Activated CD4-positive, alpha-beta T cell treated with anti-CD3 and anti-CD28 coated beads, Interleukin-2, amount 50 U/mL, for 24 hours (primary cell): ENCODE measurements at places on chromosomes 7 and 10.

DNA sequence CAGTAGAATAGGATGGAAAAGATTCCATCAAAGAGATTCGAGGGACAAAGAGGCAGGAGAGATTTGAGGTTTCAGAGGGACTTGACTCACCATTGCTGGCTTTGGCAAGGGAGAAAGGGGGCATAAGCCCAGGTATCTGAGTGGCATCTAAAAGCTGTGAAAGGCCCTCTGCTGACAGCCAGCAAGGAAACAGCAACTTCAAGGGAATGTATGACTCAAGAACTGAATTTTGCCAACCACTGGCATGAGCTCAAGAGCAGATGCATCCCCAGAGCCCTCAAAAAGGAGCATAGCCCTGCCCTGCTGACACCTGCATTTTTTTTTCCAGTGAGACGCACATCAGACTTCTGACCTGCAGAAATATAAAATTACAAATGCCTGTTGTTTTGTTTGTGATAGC is 19.6 kb upstream of the ADAM12 start:
- no peak for DNase-seq

DNA sequence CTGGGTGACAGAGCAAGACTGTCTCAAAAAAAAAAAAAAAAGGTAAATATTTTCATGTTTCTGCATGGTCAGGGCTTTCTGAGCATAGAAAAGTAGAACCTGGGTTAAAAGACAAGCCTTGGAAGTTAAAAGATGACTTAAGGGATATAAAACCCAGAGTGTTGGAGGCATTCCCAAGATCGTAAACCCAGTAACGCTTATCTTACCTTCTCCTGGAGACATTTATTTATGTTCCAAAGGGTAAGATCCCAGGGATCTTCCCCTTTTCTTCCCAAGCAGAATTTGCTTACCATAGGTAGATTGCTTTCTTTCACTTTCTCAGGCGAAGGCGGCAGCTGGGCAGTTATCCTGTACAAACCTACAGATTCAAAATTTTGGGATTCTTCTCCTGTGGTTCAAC is 22.2 kb downstream of the SUGCT start:
- no peak for DNase-seq

DNA sequence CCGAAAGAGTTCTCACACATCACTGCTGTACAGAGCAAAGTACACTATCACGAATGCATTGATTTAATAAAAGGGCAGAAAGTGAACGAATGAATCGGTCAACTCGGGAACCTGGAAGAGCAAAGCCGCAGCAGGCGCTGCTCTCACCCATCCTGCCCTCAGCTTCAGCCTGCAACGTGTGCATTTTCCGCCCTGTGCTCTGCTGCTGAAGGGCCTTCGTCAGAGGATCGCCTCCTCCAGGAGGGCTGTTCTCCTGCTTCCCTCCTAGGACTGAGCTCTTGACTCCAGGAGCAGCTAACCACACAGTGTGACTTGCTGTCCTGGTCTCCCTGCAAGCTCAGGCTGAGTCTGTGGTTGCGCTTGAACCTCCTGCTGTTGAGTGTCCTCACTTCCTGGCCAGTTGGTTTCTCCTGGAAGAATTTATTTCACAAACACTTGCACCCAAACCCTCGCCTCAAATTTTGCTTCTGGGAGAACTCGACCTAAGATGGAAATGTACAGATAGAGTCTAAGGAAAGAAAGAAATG is 473.0 kb upstream of the KLF6 start:
- no peak for DNase-seq

GRCh38 chr10:73910764-73911552 is at the start of gene PLAU:
Gene PLAU, plus strand, starts transcription at chr10:73911132. Its CDS starts 424 bp downstream, at chr10:73911556.
- no peak for DNase-seq

DNA sequence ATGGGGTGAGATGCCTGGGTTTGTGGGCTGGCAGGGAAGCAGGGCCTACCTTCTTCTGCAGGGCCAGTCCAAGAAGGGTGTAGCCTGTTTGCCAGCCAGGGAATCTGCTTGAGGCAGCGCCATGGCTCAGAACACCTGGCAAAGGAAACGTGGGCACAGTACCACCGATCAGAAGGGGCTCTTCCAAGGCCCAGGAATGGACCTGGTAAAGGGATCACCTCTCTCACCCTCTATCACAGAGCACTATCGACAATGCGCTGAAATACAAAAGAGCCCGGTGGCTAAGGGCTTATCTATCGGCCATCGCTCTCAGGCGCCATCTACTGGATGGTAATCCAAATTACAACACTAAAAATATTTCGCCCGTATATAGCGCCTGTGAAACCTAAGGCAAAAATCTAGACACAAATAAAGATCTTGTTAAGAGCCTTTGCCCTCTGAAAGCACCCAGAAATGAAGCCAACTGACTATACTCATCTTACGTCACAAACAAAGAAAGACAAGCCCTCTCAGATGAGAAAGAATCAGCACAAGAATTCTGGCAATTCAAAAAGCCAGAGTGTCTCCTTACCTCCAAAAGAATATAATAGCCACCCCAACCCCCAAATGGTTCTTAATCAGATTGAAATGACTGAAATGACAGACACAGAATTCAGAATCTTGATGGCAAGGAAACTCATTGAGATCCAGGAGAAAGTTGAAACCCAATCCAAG is 217.8 kb upstream of the HPS1 start:
- DNase-seq = peak; percentile 10

DNA sequence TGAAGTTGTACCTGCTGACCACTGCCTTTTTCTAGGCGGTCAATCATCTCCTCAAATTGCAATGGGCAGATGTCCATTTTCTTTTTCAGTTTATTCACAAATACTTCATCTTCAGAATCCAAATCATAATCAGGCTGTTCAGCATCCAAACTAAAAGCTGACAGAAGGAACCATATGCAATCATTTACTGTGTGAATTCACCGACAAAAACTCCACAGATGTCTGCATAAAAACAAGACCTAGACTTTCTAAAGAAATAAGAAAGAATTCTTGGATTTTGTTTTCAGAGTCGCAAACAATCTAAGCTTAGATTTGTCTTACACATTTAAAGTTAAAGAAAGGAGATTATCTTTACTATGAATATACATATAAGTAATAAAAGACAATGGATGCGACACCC is 53.4 kb downstream of the EPC1 start:
- no peak for DNase-seq

GRCh38 chr10:110893559-110894179 is 21.9 kb downstream of the PDCD4 start:
- DNase-seq = no peak

GRCh38 chr7:17304926-17305325 is 6.5 kb downstream of the AHR start:
- no peak for DNase-seq

DNA sequence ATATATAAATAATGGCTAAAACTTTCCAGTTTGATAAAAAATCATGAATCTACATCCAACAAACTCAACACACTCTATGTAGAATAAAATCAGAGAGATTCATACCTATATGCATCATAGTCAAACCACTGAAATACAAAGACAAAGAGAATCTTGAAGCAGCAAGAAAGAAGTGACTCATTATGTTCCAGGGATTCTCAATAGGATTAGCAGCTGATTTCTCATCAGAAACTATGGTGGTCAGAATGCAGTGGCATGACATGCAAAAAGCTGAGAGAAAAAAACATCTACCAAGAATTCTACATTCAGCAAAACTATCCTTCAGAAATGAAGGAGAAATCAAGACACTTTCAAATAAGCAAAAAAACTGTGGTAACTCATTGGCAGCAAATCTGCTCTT is 187.4 kb downstream of the RNLS start:
- DNase-seq = no peak

GRCh38 chr7:75630549-75630948 is 108.2 kb downstream of the HIP1 start:
- no peak for DNase-seq

DNA sequence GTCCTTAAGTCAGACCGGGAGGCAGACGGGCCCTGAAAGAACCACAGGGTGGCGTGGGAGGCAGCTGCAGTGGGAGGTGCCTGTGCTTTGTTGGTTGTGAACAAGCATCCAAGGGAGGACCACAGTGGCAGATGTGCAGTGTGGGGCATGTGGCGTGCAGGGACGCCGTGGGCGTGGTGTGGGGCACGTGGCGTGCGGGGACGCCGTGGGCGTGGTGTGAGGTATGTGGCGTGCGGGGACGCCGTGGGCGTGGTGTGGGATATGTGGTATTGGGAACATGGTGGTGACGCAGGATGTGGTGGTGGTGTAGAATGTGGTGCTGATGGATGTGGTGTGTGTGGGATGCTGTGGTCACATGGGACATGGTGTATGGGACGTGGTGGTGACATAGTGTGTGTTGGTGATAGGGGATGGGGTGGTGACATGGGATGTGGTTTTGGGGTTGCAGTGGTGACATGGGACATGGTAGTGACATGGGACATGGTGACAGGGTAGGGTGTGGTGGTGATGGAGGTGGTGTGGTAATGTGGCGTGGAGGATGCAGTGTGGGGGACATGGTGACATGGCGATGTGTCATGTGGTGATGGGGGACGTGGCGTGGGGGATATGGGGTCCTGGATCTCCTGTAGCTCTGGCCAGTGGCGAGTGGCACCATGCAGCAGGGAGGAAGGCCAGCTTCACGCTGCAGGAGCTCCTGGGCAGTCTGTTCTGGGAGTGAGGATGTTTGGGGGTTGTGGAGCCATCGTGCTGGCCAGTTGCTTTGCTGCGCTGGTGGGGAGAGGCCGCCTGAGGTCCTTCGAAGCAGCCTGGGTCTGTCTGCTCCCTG is 78.8 kb downstream of the INPP5A start:
- peak; percentile 24 for DNase-seq

DNA sequence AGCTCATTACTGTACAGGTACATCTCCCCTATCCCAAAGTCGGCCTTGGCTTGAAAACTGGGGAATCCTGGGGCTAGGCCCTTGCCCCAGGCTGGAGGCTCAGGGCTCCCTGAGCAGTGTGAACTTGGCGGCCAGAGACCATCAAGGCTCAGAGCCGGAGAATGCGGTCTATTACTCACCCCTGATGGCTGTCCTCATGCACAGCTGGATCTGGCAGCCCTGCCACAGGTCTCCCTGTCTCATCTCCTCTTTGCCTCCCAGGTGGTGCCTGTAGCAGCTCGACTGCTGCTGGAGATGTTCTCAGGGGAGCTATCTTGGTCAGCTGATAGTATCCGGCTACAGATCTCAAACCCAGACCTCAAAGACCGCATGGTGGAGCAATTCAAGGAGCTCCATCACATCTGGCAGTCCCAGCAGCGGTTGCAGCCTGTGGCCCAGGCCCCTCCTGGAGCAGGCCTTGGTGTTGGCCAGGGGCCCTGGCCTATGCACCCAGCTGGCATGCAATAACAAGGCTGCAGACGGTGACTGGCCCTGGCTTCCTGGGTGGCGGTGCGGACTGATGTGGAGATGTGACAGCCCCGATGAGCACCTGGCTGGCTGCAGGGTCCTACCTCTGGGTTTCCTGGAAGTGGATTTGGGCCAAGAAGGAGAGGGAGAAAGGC is 10.7 kb downstream of the IRF5 start:
- no peak for DNase-seq

DNA sequence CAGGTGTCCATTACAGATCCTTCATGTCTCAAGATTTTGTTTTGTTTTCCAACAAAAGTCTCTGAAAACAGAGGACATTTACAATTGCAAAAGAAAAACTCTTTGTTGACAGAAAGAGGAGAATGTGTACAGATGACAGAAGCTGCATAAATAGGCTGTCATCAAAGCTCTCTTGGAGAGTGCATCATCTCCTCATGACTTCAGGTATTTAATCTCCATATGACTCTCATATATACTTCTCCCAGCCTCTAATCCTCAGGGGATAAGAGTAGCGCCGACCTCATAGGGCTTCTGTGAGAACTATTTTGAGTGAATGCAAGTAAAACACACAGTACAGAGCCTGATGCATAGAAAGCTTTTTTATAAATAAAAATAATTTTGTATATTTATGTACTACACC is 48.1 kb upstream of the SEPTIN7 start:
- no peak for DNase-seq

DNA sequence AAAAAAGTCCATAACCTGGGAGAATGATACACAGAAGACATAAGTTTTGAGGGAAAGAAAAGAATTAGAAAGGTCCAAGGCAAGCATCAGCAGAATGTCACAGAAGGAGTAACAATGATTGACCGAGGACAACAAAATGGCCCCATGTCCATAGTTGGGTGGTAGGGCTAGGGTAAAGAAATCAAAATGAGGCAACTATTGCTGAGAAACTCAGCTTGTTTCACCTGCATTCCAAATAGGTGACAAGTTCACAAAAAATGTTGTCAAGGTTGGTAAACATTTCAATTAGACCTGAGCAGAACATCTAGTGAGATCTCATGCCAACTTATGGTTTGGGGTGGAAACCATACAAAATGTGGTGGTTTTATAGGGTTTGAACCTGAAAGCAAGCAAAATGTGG is 22.8 kb upstream of the DLX6 start:
- no peak for DNase-seq

DNA sequence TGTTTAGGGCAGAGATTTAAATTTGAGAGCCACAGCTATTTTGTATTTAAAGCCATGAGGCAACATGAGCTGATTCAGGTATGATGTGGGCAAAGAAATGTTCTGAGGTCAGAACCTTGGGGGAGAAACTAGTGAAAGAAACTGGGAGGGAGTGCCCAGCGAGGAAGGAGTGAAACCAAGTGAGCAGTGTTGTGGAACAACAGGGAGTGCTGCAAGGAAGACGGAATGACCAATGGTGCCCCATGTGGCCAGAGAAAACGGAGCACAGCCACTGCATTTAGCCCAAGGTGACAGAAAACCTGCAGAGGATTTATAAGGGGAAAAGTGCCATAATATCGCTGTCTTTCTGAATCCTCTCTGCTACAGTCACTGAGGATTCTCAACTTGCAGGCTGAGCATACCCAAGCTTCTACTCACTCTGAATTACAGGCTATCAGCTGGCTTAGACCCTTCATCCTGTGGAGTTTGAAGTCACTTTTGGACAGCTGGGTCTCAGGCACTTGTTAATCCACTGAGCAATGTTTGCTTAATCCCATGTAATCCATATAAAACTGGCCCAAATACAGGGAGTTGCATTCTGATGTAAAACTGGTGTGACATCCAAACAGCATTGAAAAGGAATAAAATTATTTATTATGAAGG is 777.3 kb downstream of the CCSER2 start:
- no peak for DNase-seq

- no peak for DNase-seq
These were observed 268.0 kb downstream of the HTR7 start for GRCh38 chr10:90589825-90590224.

DNA sequence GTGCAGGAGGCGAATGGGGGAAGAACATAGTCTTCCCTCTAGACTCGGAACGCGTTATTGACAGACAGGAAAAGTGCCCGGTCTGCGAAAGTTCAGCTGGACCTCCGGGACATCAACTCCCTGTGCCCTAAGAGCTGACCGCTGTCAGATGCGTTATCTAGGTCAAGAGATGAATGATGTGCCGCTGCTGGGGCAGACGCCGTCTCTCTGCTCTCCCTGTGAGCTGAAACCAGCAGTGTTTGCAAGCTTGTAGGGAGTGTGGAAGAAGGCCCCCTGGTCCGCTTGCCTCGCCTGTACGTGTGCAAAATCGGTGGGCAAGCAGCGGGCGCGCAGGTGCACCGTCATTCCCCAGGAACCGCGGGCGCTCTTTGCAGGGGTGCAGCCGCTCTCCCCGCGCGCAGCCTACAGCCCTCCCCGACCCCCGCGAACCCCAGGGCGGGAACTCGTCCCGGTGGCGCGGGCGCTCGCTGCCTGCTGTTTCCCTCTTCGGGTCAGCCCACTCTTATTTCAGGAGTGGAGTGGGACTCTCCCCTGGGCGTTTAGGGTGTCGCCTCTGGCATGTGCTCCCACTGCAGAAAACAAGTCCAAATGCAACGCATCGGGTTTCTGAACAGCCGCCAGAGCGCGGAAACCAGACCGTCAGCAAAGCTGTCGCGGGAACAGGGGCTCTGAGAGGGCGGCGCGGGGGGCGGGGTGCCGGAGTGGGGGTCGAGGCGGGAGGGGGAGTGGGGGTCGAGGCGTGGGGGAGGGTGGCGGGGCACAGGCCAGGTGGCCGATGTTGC is 1.8 kb upstream of the PFKFB3 start:
- peak; percentile 11 for DNase-seq

- DNase-seq = no peak
These were observed 232.4 kb upstream of the KLF14 start for GRCh38 chr7:130966246-130967009.
